Activated CD8-positive, alpha-beta T cell treated with anti-CD3 and anti-CD28 coated beads for 36 hours (primary cell): ENCODE measurements at places on chromosomes 2 and 18.

DNA sequence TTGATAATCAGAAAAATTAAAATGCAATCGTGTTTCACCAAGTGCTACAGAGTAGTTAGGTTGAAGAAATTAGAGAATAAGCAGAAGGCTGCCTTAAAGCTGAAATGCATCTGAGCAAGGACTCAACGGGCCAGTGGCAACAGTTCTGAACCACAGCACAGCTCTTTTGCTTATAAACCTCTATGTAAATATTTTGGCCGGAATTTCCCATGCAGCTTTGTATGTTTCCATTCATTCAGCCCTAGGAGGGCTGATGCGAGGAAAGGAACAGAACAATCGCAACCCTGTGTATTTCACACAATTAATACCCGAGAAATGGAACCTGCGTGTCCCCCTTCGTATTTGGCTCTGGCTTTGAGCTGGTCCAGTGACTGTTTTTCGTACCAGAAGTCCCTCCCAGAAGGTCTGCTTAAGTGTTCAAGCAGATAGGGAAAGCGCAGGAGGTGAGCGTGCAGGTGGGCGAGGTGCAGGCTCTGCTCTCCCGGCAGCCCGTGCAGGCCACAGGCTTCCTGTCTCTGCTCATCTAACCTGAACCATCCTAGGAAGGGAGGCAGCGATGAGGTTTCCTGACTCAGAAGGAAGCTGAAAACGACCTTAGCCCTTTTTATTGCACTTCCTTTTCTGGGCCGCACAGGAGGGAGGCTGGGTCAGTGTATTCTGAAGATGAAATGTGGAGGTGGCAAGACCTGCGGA, 67.3 kb downstream of the ASB1 start:
- peak; percentile 67 for DNase-seq

- DNase-seq: no peak
These were observed 216.4 kb downstream of the LPIN1 start for GRCh38 chr2:11962707-11963328.

DNA sequence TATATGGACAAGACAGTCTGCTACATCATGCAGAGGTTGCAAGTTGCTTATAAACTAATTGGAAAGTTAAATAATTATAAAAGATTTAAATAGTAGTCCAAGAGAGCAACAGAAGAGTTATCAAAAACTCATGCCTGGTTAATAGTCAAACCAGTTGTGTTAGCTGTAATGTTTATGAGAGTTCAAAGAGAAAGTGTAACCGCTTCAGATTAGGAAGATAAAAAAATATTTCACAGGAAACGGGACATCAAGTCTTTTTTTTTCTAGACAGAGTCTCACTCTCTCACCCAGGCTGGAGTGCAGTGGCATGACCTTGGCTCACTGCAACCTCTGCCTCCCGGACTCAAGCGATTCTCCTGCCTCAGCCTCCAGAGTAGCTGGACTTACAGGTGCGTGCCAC, 34.6 kb upstream of the RNF125 start:
- DNase-seq: no peak

GRCh38 chr2:196329959-196330358, 158.6 kb upstream of the STK17B start:
- no peak for DNase-seq

DNA sequence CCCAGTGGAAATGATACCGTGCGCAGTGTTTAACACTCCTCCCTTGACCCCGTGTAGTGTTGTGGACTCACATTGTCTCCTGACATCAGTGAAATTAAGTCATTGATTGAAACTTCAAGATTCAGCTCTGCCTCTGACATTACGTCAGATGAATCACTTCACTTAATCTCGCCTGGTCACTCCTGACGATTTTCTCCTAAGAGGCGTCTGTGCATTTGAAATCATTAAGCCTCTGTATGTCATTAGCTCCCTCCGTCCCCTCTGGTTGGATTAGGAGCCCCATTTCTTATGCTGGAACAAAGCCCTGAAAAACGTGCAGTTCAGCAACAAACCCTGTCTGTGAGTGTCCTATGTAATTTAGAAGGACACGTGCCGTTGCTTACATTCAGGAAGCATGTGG, 36.7 kb upstream of the CNGA3 start:
- DNase-seq: no peak
